T-cell (primary cell): ENCODE measurements at places on chromosomes 3 and 15. TPM values are rescaled to one million over a fixed set of nuclear protein-coding genes. Genes with fewer than 3 reads are reported as not detected.

The CNTN6 gene
- not detected for total RNA-seq

The SEC22A gene
- 22.5 TPM for total RNA-seq

The MDFIC2 gene
- total RNA-seq = not detected

DNA sequence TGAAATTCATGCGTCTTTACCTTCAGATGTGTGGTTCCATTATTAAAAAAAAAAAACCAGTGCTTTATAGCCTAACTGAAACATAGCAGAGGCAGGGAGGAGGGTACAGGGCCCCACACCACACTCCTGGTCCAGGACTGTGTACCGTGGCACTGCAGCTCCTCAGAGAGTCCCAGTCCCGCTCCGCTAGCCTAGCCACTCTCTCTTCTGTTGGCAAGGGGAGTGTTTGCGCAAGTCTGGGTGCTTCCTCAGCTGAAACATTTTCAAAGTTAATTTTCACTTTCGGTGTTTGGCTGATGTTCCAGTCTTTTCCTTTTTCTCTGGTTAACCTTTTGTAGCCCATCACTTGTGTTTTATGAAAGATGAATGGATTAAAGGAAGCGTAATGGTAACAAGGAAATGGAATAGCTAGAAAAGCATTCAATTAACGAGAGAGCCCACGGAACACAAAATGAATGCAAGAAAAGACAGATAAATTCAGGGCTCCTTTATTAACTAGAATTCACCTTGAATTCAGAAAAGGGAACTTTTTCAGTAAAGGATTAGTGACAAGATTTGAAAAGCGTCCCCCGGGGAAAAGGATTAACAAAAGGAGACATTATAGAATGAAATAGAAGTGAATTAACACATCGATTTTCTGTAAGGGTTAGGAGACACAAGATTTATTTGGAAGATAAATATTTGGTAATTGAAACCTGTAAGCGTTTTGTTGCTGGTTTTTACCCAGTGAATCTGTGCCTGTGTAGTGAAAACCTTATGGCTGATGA lies 177.0 kb downstream of the CACNA2D3 start:
- no peak for DNase-seq

- DNase-seq = no peak
These were observed 100.8 kb downstream of the KLF13 start for GRCh38 chr15:31427411-31427810.

DNA sequence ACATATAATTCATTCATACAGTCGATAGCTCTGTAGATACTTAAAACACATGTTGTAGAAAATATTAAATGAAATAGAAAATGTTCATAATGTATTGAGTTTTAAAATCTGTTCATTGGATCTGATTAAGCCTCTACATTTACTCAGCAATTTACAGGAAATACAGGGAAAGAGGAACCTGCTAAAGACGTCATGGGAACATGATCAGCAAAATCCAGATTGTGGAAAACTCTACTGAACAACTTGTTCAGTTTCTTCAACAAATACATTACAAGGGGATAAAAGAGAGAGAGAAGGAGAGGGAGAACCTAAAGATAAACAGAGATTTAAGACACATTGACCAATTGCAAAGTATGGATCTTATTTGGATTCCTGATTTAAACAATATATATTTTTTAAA lies 46.7 kb downstream of the KLHL6 start:
- DNase-seq = no peak

DNA sequence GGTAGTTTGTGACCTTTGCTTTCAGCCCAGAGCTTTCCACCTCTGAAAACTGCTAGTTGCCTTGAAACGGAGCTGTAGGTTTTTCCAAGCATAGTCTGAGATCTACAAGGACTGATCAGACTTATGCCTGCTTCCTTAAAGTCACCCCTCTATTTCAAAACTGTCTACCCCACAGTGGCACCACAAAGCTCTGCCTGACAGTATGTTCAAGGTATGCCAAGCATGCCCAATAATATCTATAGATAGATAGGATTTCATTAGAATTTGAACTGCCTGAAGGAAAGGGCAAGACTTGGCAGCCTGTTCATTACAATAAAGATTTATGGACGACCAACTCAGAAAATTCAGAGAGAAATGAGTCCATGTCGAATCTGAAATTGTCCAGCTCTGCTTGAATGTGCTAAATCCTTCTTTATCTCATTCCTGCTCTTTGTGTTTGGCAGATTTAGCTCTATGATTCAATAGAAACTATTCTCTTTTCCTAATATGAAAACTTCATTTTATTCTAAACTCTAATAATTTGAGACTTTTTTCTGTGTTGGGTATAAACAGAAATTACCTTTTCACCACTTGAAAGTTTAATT lies 227.6 kb upstream of the TBC1D5 start:
- DNase-seq = no peak

- DNase-seq = no peak
These were observed 52.5 kb upstream of the GPR149 start for GRCh38 chr3:154482507-154482906.

- DNase-seq = no peak
These were observed 77.2 kb upstream of the HES1 start for GRCh38 chr3:194058753-194059152.

DNA sequence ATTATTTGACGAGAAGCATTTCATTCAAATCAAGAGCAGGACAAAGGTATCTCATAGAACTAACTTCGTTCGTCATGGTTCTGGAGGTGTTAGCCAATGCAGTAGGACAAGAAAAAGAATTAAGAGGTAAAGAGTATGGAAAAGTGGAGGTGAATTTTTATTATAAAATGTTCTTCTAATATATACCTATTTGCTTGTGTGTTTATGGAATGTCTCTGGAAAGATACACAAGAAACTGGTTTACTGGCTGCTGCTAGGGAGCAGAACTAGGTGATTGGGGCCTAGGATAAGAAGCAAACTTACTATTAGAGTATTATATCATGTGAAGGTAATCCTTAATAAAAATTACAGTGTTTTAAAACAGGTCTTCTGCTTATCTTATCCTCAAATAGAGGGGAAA lies 30.9 kb upstream of the TATDN2 start:
- no peak for DNase-seq

DNA sequence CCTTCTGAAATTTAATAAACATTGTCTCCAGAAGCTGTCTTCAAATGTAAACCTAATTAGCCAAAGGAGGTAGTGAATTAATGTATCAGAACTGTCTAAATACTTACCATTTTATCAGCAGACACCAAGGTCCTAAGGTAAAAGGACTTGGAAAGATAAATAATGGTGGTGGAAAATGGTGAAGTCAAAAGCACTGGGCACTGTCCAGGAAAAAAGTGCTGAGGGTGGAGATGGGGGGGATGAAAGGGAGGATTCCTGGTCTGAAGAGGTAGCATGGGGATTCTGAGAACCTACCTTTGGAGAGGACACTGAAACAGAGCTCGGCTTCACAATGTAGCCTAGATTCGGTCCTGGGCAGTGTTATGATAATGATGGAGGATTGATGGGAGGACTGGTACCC lies 149.0 kb upstream of the DPH6 start:
- DNase-seq = no peak

- DNase-seq = no peak
These were observed 25.4 kb downstream of the CTDSPL start for GRCh38 chr3:37887062-37887461.

DNA sequence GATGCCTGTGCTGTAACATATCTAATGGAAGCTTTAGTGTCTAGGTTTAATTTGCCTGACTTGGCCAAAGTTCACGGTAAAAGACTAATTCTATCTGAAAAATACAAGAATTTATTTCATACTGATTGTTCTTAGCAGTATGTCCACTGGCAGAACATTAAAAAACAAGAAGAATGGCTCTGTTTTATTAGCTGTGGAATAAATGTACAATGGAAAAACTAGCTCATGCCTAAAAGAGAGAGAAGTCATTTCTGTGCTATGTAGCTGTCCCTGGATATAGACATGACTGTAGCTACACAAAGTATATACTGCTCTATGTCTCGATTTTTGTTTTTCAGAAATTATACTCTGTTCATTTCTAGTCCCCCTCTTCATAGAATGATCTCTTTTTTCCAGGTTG lies 13.9 kb upstream of the VGLL3 start:
- DNase-seq = no peak

GRCh38 chr3:125186261-125186787 lies 26.2 kb downstream of the SLC12A8 start:
- no peak for DNase-seq
